ENCODE measurements at places on chromosomes 5 and 9.

DNA sequence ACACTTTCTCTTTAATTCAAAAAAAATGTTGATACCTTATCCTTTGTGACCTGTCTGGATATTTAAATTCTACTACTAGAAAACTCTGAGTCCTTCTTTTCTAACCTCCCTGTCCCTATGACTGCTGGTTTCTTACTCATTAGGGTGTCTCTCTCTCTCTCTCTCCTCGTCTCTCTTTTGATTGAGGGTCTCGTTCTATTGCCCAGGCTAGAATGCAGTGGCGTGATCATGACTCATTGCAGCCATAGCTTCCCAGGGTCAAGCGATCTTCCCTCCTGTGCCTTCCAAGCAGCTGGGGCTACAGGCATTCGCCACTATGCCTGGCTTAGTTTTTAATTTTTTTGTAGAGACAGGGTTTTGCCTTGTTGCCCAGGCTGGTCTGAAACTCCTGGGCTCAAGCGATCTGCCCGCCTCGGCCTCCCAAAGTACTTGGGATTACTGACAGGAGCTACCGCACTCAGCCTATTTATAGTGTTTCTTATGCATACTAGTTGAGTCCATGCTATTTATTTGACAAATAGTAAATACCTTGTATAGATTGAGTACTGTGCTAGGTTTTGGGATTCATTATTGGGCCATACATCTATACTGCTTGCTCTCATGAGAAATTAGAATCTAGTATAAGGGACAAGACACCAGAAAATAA, 61.9 kb downstream of the NSD1 start:
- no peak for DNase-seq

DNA sequence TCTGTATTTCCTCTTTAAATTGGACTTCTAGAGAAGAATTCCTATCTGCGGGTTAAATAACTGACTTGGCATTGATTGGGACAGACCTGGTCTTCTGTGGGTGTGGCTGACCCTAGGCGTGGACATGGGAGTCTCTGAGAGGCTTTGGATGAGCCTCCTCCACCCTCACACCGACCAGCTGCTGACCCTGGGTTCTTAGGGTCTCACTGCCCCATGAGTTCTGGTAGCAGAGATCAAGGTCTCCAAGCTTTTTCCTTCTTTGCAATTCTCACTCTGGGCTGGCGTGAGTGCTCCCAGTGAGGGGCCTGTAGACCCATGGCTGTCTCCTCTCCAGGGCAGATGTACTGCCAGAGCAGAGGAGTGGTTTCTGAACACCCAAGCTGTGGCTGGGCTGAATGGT, 41.6 kb upstream of the PITX1 start:
- no peak for DNase-seq

DNA sequence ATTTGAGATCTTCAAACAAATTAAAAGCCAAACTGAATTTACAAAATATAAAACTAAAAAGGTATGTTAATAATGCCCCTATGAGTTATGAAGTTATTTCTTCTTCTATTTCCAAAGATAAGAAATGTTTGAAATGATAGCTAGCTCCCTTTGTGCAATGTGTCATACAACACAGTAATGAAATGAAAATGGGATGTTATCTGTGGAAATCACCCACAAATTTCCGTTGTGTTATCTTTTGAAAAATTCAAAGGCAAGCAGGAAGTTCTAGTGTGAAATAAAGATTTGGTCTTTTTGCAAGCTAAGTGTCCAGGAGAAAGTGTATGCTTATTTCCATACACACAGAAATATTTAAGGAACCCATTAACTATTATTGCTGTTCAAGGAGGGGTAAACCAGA, 375.3 kb upstream of the PRR16 start:
- DNase-seq: no peak

DNA sequence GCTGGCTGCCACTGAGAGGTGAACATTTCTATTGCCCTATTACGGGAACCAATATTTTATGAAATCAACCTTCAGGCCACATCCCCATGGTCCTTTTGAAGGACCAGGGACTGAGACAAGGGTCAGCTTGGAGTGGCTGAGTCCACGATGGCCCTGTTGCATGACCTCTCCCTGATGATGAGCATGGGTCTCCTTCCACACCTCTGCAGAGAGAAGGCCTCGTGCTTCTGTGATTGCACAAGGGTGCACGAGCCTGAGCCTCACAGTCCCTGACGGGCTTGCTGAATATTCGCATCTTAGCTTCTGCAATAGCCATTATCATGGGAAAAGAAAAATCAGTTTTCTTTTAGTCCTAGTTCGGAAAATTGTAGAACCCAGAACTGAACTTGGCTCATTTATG, 255.0 kb upstream of the IRX2 start:
- no peak for DNase-seq

Measured in BE2C (cell line).